ENCODE measurements at places on chromosomes 3 and 15.

- DNase-seq: no peak
Measured at GRCh38 chr3:10000686-10001085, 14.0 kb upstream of the EMC3 start.

GRCh38 chr15:28096670-28097431 is 2.3 kb downstream of the OCA2 start:
- DNase-seq: no peak

DNA sequence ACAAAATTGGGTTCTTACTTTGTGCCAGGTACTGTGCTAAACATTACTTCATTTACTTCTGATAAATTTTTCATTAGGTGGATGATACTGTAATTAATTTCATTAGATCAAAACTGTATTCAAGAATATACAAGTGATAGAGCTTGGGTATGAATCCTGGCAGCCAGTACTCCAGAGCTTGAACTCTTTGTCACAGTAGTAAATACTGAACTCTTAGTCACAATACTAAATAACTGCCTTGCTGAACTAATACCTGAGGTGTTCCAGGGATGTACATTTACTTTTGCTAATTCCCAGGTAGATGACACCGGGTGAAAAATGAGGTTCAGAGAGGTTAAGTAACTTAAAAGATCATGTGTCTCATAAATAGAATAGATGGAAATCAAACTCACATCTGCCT is 20.3 kb downstream of the FXR1 start:
- no peak for DNase-seq

DNA sequence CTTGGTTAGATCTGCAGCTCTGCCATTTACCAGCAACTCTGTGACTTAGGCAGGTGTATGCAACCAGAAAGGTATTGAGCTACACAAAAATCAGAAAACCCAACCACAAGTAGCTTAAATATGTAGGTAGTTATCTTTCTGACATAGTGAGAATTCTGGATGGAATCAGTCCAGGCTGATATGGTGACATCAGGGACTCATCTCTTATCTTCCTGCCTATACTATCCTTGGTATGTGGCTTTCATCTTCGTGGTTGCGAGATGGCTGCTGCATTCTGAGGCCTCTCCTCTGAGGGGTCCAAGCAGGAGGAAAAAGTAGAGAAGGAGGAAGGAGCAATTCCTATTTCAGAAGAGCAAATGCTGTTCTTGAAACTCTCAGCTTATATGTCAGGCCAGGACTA is 40.0 kb downstream of the CTDSPL start:
- no peak for DNase-seq

- no peak for DNase-seq
Measured at GRCh38 chr15:32669896-32670611, 28.5 kb downstream of the SCG5 start.

GRCh38 chr15:56086566-56086965 is 93.2 kb upstream of the NEDD4 start:
- no peak for DNase-seq

All from NCI-H2227 treated with DMSO at 0.1 percent for 48 hours (cell line).